ENCODE measurements at places on chromosomes 4 and X.

- no peak for DNase-seq
These were observed 97.8 kb upstream of the GPC4 start for GRCh38 chrX:133513123-133513522.

- no peak for DNase-seq
These were observed 78.5 kb downstream of the BTC start for GRCh38 chr4:74715706-74716435.

DNA sequence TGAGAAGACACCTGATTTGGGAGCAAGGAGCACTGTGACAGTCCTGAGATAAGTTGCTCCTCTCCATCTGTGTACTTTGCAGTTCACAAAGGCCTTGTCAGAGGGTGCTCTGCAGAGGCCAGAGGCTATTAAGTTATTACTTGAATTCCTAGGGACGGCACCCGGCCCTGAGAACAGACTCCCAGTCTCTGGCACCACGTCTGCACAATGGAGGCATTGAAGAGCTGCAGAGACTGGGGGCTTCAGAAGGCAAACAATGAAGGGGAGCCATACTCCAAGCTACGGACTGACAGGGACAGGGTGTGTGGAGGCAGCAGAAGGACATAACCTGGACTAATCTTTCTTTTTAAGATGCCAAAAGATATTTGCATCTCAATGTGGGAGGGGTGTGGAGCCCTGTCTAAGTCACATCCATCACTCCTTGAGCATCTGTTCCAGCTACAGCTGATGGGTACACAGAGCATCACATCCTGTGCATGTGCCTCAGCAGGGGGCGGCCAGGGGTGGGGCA, 11.5 kb downstream of the RASGEF1B start:
- no peak for DNase-seq

GRCh38 chr4:15965325-15965724, 2.4 kb upstream of the FGFBP2 start:
- no peak for DNase-seq

- DNase-seq, result no peak
These were observed 95.4 kb upstream of the BANK1 start for GRCh38 chr4:101695176-101695575.

DNA sequence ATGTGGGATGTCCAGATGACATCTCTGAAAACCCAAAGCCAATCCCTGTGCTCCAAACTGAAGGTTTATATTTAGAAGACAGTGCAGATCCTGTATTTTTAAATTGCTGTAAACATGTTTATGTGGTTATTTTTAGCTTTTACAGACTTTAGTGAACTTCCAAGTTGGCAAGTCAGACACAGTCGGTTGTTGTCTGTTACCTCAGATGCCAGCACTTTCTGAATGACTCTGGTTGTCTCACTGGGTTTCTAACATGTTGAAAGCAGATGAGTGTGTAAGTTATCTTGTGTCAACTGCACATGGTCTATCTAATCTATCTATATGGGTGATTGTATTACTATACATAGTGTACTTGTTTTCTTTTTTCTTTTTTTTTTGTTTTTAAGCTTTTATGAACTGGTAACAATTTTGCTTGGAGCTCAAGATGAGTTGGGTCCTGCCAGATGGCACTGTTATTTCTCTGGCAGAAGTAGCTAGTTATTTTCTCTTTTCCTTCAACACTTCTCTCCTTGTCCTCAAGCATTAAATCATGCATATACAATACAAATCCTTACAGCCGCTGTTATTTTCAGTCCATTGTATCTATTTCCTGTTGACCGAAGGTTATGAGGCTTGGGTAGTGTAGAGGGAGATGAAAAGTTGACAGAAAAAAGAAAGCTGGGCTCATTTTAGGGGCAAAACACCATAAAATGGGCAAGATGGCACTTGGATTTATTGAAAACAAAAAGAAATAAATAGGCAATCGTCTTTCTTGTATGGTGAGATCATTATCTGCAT, 66.3 kb downstream of the GAB1 start:
- DNase-seq, result no peak

- no peak for DNase-seq
These were observed 61.5 kb downstream of the PDK3 start for GRCh38 chrX:24526616-24527015.

GRCh38 chrX:21993265-21993664, 38.9 kb upstream of the PHEX start:
- DNase-seq, result no peak

GRCh38 chr4:106854569-106855351, 181.4 kb downstream of the DKK2 start:
- no peak for DNase-seq

GRCh38 chr4:40548256-40548655, 81.4 kb downstream of the RBM47 start:
- DNase-seq, result no peak

GRCh38 chrX:33607042-33607595, 395.8 kb upstream of the DMD start:
- DNase-seq, result no peak

GRCh38 chr4:76984788-76985211, 35.2 kb downstream of the SEPTIN11 start:
- no peak for DNase-seq

GRCh38 chrX:45750639-45751038, 550.0 kb upstream of the DIPK2B start:
- no peak for DNase-seq

- DNase-seq, result no peak
These were observed 5.1 kb downstream of the UBE2A start for GRCh38 chrX:119579414-119579813.

DNA sequence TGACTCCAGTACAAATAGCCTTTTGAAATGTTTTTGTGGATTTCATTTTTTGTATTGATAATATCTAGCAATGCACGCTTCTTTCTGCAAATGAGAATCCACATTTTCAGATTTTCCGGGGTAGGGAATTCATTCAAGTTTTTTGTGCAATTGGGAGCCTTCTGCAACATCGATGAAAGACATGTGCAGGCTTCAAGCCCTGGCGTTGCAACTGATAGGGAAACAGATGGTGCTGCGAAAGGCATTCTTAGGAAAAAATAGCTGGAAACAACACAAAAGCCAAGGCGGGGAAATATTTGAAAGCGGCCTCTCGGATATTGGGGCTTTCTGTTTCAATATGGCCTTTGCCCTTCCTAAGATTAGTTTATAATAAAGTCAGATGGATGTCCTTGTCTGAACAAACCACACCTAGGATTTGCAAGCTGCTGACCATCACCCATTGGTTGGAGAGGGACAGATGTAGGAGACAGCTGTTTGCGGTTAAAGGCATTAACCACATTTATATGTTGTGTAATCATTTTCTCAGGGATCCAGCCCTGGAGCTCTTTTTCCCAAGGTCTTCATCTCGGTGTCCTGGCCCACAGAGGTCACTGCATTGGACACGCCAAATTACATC, 136.5 kb downstream of the PRKX start:
- no peak for DNase-seq

GRCh38 chr4:38621028-38621684, 42.8 kb upstream of the KLF3 start:
- no peak for DNase-seq

- no peak for DNase-seq
These were observed 4.8 kb upstream of the CXCL1 start for GRCh38 chr4:73864365-73864764.
